CD4-positive, alpha-beta T cell (primary cell): ENCODE measurements at places on chromosomes 16 and 17.

GRCh38 chr16:85480727-85481101 lies 132.4 kb upstream of the GSE1 start:
- no peak for DNase-seq

DNA sequence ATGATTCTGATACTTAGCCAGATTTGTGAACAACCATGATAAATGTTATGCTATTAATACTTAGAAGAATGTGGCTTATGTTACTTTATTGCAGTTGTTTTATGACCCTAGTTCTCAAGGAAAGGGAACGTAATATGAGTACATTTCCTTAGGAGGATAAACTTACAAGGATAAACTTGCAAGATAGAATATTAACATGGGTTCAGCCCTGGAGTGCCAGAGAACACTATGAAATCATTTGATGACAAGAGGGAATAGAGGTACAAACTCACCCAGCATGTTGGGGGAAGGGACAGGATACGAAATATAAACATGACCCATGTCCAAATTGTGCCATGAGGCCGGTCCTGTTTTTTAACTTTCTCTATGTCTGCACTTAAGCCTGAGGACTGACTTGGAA lies 13.0 kb upstream of the ABCA5 start:
- DNase-seq: no peak

- no peak for DNase-seq
Measured at GRCh38 chr16:630249-630814, 453 bp upstream of the WFIKKN1 start.

DNA sequence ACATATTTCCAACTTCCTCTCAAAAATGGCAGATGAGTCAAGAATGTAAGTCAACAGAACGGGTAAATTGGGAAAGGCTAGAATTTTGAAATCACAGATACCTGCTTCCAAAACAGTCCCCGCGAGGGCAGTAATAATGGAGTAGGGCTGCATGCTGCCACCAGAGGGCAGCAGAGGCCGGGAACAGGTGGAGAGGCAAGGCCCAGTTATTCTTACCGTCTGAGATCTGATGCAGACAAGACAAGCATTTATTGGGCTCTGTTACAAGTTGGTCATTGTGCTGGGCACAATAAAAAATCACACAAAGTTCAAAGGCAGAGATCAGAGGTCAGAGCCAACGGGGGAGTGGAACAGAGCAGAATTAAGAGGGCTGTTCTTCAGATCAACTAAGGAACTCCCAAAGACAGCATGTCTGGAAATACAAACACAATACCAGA lies 8.8 kb upstream of the MLKL start:
- DNase-seq: peak; percentile 65

DNA sequence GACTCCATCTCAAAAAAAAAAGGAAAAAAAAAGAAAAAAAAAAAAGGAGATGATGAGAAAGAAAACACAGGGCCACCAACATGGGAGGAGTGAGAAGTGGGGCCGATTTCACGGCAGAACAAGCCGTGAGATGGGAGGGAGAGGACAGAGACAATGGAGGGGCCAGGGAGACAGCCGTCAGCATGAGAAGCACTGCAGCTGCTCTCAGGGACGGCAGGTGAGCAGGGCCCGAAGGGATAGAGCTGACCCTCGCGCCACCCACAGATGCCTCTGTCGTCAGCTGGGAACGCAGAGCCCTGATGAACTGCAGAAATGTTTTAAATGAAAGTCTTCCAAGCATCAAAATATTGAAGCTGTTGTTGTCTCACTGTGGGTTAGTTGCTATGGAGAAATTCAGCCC lies 20.3 kb downstream of the PITPNM3 start:
- no peak for DNase-seq

- DNase-seq: peak; percentile 54
Measured at GRCh38 chr16:81493755-81494433, 49.3 kb downstream of the CMIP start.

GRCh38 chr16:84156342-84156784 lies 11.3 kb downstream of the DNAAF1 start:
- no peak for DNase-seq

DNA sequence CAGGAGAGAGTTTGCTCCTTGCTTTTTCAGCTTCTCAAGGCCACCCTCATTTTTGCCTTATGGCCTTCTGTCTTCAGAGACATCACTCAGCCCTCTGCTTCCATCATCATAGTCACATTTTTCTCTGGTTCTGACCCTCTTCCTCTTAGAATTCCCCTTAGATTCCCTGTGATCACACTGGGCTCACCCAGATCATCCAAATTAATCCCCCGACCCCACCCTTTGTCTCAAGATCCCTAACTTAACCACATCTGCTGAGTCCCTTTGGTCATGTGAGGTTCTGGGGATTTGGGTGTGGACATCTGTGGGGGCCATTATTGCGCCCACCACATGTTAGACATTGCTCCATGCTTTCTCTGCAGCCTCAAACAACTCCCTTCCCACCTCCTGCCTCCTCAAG lies 323.4 kb downstream of the CPPED1 start:
- no peak for DNase-seq

GRCh38 chr17:27995554-27995953 lies 46.9 kb upstream of the NLK start:
- no peak for DNase-seq

GRCh38 chr17:70370816-70371215 lies 201.5 kb downstream of the KCNJ2 start:
- no peak for DNase-seq

DNA sequence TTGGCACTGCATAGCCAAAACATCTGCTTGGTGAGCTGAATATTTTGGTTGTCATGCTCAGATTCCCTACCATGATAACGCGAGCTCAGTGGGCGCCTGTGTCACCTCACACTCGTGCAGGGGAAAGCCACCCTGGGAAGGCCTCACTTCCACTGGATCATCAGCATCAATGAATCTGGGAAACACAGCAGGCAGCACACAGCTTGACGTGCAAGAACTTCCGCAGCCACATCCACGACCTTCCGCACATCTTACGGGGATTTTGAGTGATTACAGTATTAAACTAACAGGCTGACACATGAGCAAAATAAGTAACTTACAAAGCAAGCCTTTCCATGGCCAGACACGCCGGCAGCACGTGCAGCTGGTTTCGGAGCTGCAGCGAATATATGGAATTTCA lies 54.7 kb upstream of the FOXF1 start:
- DNase-seq: no peak

- DNase-seq: no peak
Measured at GRCh38 chr17:338442-339192, 14.0 kb downstream of the RPH3AL start.

DNA sequence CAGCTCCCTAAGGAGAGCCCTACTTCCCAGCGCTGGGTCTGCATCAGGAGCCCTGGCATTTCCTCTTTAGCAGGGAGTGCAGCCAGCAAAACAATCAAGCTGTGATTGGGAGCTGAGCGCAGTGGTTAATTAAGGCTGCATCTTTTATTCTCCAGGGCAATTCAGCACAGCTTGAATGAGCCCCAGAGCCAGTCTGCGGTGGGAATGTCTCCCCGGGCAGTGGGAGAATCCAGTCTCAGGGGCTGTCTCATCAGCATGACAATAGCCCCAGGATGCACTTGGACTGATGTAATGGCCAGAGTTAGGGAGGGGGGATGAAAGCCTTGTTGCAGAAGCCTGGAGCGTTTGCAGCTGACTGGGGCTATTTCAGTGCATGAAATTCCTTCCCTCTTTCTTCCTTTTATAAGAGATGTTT lies 292.6 kb upstream of the SOX9 start:
- no peak for DNase-seq

GRCh38 chr16:59047114-59047513 lies 313.0 kb upstream of the GOT2 start:
- no peak for DNase-seq

- DNase-seq: no peak
Measured at GRCh38 chr17:17341452-17341851, 38.3 kb downstream of the NT5M start.

DNA sequence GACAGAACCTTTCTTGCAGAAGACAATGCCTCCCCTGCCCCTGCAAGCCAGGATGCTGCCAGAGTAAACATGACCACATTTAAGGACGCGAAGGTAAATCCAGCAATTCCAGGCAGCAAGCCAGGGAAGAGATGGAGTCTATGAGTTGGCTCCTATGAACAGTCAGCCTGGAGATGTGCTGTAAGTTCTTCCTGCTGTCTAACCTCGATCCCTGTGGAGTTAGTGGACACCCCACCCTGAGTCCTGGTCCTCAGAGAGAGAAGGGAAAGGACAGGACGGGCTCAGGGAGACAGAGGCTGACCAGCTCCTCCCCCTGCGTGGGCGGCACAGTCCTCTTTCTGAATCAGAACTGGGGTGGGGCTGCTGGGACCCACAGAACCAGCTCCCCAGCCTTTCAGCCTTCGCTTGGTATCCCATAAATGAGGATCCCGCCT lies 24.9 kb downstream of the CDC42EP4 start:
- DNase-seq: no peak

GRCh38 chr17:32191306-32191705 lies 49.0 kb downstream of the RHOT1 start:
- DNase-seq: no peak

- no peak for DNase-seq
Measured at GRCh38 chr16:49531931-49532840, 158.6 kb downstream of the C16orf78 start.

DNA sequence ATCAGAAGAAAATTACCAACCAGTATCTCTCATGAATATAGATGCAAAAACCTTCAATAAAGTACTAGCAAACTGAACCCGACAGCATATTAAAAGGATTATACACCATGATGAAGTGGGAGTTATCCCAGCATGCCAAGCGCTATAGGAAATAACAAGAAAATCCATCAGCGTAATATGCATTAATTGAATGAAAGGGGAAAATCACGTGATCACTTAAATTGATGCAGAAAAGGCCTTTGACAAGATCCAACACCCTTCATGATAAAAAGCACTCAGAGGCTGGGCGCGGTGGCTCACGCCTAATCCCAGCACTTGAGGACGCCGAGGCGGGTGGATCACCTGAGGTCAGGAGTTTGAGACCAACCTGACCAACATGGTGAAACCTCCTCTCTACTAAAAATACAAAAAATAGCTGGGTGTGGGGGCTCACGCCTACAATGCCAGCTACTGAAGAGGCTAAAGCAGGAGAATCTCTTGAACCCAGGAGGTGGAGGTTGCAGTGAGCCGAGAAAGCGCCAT lies 4.8 kb downstream of the CTRB2 start:
- DNase-seq: no peak

GRCh38 chr17:80220054-80220735 lies at the start of the genes SGSH and SLC26A11:
Gene SGSH (minus strand): TSS chr17:80220333. CDS start chr17:80220313, 20 bp downstream.
Gene SLC26A11 (plus strand): TSS chr17:80220427. CDS start chr17:80221561, 1,134 bp downstream.
- DNase-seq: peak; percentile 62

DNA sequence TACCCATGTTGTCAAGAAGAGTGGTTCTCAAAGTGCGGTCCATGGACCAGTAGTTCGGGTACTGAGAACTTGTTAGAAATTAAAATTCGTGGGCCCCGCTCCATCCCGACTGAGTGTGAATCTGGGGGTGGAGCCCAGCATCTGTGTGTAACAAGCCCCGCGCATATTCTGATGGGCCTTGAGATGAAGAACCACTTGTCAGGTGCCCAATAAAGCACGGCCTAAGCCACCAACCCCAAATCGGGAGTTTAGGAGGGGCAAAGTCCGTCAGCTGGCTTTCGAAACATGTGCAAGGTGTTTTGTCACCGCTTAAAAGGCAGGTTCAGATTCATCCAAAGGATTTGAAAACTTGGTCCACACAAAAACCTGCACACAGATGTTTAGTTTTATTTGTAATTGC lies 29.5 kb downstream of the PSMD12 start:
- DNase-seq: no peak

GRCh38 chr17:32798938-32799337 lies 78.0 kb downstream of the MYO1D start:
- DNase-seq: no peak

- peak; percentile 19 for DNase-seq
Measured at GRCh38 chr17:49787884-49788477, 500 bp upstream of the KAT7 start.

GRCh38 chr17:75587675-75588595 lies at the start of gene MYO15B:
Gene MYO15B (plus strand): TSS chr17:75587800. CDS start chr17:75588058, 258 bp downstream.
- peak; percentile 51 for DNase-seq

DNA sequence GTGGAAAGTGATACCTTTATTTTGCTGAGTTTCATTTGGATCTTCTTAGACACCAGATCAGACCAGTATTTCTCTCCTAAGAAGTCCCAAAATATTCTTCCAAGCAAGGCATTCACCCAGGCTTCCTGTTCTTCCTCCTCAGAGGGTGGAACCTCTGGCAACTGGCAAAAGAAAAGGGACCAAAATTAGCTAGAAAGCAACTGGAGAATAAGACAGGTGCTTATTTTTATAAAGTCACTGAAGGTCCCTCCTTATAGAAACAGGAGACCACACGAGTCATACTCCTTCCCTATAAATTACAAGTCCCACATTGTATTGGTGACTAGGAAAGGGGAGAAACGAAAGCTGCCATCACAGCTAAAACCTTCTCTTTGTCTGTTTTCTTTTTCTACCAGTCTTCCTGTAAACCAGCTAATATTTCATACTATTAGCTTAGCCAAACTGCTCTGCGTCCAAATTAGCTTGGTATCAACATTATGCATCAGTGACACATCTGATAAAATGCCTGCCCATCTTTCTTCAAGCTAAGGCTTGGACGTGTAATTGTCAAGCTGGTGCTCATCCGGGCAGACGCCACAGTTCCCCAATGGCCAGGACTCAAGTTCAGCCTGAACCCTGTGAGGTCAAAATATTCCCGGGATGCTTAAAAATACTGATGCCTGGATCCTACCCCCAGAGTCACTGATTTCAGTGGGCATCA lies 47.5 kb upstream of the ERN1 start:
- no peak for DNase-seq

DNA sequence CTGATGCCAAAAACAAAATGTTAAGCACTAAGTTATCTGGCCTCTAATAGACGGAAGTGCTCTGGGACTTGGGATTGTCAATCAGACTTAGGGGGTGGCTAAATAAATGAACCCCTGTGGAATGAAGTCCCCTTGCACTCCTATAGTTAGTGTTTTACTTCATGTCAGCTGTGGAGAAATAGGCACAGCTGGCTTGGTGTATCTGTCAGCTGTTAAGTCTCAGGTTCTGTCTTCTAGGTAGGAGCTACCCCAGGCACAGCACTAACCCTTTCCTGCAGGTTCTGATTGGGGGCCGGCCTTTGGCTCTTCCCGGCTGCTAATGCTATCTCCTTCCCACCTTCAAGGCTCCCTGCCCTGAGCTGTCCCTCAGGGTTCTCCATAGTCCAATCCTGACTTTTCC lies 410.6 kb downstream of the UTP18 start:
- DNase-seq: no peak

GRCh38 chr17:79806446-79806760 lies 9.5 kb upstream of the CBX8 start:
- DNase-seq: no peak

- DNase-seq: no peak
Measured at GRCh38 chr16:66127459-66128370, 238.8 kb upstream of the CDH5 start.

- DNase-seq: no peak
Measured at GRCh38 chr17:33968350-33969044, 286.6 kb upstream of the CCL2 start.

- DNase-seq: peak; percentile 82
Measured at GRCh38 chr17:35578197-35578928, at the start of gene PEX12. Gene PEX12 (minus strand): TSS chr17:35578571. CDS start chr17:35578021, 550 bp downstream.

- DNase-seq: no peak
Measured at GRCh38 chr17:17102176-17102575, 59.9 kb downstream of the MPRIP start.
